Caudate nucleus (tissue), 63 donors: ENCODE measurements at places on chromosomes 13 and 19.

DNA sequence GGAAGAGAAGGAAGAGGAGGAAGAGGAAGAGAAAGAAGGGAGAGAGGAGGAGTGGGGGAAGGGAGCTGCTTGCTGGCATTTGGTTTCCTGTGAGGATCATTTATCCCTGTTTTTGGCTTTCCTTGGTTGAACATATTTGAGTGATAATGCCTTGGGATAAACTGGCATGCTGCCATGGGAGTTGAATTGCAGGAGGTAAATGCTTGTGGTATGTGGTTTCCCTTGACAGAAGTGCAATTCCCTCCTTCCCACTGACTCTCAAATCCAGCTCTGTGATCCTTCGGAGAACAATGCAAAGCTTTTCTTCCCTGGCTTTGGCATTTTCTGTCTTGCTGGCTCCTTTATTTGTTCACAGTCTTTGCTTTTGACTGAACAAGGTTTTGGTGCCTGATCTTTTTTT, 27.2 kb upstream of the CBY2 start:
- no peak for DNase-seq

DNA sequence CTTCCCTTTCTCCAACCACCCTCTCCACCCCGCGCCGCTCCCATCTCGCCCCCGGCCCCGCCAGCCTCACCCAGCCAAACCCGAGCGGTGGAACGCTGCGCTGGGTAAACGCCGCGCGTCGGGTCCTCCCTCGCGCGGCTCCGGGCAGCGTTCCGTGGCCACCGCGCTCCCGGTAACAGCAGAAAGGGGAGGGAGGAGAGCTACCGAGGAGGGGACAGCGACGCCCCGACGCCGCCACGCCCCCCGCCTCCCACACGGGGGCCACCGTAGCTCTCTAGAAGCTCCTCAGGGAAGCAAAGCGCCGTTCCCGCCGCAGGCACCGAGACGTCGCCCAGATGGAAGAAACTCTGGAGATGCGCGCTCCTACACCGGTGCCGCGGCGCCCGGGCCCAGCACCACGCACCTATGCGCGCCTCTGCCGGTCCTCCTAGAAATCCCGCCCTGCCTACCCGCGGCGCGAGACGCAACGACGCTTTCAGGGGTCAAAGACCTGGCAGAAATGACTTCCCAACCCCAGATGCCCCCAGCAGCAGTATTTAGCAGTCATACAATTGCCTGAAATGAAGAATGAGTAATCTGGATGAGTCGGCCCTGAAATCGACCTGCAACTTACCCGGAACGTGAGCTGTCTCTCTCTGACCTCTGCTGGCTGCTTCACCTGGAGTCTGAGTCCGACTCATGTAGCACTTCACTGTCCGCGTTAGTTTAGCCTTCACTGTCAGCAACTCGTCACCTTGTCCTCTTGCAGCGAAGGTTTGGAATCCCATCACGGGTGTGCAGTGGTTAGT, at the start of gene RUBCNL:
TSS of gene RUBCNL (minus strand) at position 189 of the 788 bp plus-strand sequence. CDS start 14,777 bp downstream, outside the sequence.
- DNase-seq, result peak; percentile 29

- no peak for DNase-seq
Observed at GRCh38 chr13:39875111-39875987, 219.9 kb downstream of the COG6 start.

- DNase-seq, result no peak
Observed at GRCh38 chr13:103349211-103349980, 283.2 kb upstream of the SLC10A2 start.

DNA sequence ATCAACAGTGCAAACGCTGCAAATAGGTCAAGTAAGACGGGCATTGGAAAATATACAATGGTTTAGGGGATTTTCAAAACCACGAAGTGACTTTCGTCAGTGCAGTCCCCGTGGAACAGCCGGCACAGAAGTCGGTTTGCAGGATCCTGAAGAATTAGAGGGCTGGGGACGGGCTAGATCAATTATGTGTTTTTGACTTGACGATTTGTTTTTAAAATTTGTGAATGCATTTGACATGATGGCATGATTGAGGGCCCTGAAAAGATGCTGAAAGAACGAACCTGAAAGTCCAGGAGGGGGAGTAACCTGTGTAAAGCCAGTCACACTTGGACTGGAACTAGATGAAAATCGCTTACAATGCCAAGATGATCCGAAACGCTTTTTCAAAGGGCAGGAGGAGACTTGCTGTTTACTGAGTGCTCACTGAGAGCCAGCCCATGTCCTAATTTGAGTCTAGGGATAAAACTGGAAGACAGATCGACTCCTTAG, 8.9 kb upstream of the DGKH start:
- DNase-seq, result no peak

- no peak for DNase-seq
Observed at GRCh38 chr13:76991432-76991795, 467 bp upstream of the CLN5 start.

DNA sequence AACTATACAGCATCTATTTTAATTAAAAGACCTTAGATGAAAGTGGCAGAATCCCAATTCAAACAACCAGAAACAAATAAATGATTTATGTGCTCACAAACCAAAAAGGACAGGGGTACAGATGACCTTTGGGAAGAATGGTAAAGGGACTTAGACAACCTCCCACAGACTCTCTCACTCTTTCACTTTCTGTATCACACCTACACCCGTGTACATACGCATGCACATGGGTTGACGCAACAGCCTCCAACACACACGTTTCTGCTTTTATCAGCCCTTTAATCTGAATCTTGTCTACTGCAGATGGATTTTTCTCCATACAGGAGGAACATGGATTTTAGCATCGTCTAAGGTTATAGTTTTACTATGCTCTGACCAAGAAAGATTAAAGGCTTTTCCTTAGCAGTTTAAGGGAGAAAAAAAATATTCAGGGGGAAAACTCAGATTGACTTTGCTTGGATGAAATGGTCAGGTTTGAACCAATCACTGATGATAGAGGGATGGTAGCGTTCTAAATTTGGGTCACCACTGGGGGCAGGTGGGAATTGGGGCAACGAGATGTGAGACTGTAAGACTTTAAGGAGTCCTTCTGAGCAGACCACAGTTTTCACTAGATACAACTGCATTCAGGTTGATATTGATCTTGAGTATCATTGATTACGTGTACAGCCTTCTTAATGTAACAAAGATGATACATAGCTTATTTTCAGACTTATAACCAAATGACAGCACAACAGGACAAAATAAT, 166.1 kb downstream of the ITGBL1 start:
- DNase-seq, result no peak

DNA sequence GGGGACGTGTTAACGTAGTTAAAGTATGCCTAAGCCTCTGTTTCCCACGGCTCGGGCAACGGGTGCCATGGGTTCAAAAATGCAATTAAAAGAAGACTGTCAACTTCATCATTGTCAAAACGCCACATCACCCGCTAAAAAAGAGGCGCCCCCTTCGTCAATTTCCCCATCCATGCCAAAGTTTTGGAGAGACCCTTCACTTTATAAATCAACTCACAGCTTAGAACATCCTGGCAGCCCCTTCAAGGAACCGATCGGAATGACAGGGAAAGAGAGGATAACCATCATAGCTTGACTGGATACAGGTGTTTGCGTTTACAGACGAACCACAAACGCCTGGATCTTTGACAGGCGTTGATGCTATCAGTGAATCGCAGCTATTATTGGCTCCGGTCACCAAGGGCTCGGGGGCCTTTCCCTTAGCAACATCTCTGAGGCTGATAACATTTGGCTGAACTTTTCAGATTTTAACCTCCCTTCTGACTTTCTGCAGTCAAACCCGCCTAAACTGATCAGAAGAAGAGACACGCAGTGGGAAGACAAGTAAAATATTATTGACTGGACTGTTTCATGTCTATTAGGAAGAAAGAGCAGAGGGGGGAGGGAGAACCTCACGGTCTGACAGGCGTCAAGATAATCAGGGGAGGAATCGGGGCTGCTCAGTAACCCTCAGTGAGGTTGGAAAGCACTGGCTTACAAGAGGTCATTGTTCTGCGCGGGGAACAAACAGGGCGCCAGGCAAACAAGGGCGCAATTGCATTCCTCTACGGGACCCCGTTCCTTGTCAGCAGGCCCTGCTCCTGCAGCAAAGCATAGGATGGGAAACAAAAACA, 322.5 kb upstream of the ZNF507 start:
- DNase-seq, result no peak

DNA sequence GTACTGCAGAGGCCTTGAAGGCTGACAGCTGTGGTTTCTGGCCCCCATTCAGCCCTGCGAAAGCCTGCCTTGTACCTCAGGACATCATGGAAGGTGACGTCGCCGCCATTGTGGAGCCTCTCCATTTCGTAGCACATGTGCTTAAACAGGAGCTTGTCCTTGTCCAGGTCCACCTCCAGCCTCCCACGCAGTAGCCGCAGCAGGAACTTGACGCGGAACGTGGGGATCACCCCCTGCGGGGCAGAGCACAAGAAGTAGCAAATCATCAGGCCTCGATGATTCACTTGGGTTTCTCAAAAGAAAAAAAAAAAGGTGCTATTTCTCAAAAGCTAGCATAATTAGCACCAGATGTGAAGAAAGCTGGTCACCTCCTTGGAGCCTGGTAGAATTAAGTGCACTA, 351.0 kb downstream of the NALCN start:
- no peak for DNase-seq

DNA sequence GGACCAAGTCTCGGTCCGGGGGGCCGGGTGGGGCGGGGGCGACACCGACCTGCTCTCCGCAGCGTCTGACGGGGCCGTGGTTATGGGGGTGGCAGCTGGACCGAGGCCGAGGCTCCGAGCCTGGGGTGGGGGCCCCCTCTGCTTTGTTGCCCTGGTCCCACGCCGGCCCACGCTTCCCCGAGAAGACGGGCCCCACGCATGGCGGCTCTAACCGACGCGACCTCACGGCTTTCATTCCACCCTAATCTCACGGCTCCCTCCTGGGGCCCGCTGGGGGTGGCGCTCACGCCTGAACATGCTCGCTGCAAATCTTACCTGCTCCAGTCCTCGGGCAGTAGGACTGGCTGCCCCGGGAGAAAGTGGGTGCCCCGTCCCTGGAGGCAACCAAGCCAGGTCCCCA, 14.8 kb upstream of the MISP start:
- DNase-seq, result no peak

DNA sequence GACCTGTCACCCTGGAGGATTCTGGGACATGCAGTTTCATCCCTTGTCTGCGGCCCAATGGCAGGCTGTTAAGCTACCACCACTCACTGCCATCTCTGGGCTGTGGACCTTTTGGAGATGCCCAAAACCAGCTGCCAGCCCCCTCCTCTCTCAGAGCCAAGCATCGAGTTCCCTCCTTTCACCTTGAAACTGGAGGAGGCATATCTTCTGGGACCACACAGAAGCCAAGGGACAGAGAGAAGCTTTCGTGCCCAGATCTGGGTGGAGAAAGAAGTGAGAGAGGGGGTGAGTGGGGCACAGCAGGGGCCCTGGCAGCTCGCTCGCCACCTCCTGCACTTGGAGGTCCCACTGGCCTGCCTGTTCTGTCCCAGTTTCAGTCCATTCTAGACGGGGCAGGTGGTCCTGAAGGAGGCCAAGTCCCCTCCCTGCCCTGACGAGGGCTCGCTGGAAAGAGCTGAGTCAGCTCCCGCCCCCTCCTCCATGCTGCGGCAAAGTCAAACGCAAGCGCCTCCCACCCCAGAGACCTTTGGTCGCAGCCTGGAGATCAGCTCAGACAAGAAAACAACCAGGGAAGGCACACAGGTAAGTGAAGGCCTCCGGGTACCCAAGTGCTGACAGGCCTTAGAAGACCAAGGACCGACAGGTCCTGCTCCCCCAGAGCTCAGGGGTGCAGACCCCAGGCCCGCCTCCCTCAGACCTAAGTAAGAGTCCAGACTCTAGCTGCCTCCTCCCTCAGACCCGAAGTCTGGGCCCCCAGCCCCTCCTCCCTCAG, 3.8 kb downstream of the BCAT2 start:
- DNase-seq, result peak; percentile 10

DNA sequence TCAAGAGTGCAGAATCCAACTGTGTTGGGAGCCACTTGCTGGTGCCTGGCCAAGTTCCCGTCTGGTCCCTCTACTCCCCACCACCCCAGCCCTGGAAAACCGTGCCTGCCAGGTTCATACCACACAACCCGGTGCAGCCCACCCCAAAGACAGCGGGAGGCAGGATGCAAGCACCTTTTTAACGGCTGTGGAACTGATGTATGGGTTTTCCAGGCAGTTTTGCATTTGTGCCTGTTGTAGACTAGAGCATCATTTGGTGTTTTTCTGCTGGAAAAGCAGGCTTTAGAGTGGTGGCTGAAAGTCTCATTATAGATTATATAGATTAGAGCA, 13.5 kb downstream of the TFDP1 start:
- no peak for DNase-seq

DNA sequence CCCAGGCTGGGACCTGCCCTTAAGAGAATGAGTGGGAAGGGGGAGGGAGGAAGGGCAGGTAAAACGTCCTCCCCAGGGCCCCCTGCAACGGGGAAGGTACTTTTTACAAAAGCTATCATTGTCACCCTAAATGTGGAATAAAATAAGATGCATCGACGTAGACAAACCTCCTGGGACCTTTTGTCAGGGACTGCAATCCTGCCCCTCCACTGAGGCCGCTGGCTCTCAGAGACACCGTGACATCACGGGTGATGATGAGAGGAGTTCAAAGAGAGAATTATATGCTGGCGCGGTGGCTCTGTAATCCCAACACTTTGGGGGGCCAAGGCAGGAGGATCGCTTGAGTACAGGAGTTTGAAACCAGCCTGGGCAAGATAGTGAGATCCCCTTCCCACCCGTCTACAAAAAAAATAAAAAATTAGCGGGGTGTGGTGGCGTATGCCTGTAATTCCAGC, 1.8 kb upstream of the MYBPC2 start:
- DNase-seq, result no peak

- no peak for DNase-seq
Observed at GRCh38 chr13:104936304-104936703, 1599.2 kb downstream of the EFNB2 start.

DNA sequence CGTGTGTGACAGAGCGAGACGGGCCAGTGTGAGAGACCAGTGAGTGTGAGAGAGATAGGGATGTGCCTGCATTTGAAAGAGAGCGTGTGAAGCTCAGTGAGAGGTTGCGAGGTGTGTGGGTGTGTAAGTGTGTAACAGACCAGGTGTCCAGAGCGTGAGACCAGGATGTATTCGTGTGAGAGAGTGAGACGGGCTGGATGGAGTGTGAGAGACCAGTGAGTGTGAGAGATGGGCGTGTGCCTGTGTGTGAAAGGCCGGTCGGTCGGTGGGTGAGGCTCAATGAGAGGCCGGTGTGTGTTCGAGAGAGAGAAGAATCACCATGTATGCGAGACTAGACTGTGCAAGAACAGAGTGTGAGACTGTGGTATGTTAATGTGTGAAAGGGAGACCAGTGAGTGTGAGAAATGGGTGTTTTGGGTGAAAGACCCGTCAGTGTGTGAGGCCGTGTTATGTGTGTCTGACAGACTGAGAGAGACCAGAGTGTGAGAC, 679 bp downstream of the ZNF471 start:
- no peak for DNase-seq

GRCh38 chr13:89916551-89916950, 1430.9 kb upstream of the MIR17HG start:
- DNase-seq, result no peak

DNA sequence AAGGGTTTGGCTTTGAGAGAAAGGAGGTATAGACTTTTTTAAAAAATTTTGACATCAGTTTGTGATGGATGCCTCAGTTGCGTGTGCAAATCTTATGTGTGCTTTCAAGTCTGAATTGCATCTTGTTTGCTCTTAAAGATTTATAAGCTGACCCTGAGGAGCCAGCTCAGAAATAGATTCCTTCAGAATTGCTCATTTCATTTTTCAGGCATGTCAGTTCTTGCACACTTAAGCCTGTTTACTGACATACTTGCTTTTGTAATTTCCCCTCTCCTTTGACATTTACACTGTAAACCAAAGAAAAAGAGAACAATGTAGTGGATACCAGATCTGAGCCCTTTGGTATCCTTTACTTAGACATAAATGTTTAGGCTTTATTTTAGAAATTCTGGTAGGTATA, 87.6 kb downstream of the RNF17 start:
- no peak for DNase-seq

GRCh38 chr19:29277102-29277501, 64.2 kb upstream of the UQCRFS1 start:
- no peak for DNase-seq
